Astrocyte (in vitro differentiated cells and primary cell): ENCODE measurements at places on chromosomes 4 and X.

- DNase-seq, result no peak
Measured at GRCh38 chr4:52856801-52857200, 5.3 kb upstream of the RASL11B start.

GRCh38 chr4:19592391-19592790 is 659.3 kb upstream of the SLIT2 start:
- DNase-seq, result no peak

- no peak for DNase-seq
Measured at GRCh38 chrX:54747733-54748393, 50.2 kb downstream of the ITIH6 start.

GRCh38 chrX:11665168-11666111 is at the start of gene ARHGAP6:
ARHGAP6 (minus strand) TSS chrX:11665920; CDS start chrX:11664828, 1,092 bp downstream.
- peak; percentile 40 for DNase-seq

DNA sequence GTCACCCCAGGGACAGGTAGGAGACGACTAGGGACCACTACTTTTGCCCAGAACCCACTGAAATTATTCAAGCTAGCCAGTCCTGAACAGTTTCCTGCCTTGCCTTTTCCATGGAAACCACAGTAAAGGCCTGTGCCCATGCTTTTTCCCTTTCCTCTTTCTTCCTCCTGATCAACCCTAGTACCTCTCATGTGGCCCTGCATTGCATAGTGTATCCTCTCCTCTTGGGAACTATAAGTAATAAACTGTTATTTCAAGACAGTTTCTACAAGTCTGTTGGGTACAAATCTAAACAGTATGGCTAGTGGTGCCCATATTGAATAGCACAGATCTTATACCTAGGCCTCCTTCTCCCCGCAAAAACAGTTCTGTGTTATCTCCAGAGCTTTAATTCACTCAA is 14.5 kb downstream of the CISD2 start:
- DNase-seq, result no peak

DNA sequence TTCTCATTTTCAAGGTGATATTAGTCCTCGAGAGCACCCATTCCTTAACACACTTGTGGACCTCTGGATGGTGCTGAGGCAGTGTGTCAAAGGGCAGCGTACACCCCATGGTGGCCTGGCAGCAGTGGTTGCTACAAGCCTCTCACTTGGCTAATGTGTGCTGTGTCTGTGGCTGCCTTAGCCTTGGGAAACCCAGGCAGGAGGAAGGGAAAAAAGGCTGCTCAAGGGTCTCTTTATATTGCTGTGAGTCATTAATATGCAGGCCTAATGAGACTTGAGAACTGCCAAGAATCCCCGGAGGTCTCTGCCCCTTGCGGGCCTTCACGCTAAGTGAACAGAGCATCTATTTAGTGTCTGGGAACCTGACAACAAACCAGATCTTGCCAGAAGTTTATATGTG is 7.0 kb downstream of the PCDH10 start:
- DNase-seq, result peak; percentile 76

DNA sequence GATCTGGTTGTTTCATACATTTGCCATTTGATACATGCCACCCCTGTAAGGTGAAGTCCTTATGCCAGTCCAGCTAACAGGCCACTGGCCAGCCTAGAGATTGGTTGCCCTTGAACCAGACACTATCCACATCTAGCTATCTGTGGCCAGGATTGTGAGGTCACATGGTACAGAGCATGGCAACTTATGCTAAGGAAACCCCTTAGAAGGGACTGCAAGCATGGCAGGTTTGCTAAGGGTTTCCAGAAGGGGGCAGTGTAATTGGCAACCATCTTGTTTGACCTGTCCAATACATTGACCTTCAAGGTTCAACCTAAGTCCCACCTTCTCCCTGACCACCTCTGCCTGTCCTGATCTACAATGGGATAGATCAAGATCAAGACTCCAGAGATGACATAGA is 47.5 kb downstream of the SMC1A start:
- DNase-seq, result no peak

DNA sequence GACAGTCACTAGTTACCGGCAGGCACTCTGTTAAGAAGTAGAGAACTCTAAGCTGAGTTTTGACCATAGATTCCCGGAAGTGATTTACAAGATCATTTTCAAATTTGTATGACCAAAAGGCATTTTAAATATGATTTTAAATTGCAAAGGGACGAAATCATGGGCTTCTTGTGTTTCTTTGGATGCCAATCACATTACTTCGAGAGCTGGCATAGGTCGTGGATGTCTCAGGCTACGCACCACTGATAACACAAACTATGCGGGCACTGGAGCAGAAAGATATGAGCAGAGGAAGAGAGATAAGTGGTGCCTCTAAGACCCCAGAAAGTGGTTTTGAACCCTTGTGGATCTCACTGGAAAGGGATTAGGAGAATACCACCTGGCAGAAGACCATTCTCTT is 294.2 kb upstream of the FTHL17 start:
- DNase-seq, result peak; percentile 25

DNA sequence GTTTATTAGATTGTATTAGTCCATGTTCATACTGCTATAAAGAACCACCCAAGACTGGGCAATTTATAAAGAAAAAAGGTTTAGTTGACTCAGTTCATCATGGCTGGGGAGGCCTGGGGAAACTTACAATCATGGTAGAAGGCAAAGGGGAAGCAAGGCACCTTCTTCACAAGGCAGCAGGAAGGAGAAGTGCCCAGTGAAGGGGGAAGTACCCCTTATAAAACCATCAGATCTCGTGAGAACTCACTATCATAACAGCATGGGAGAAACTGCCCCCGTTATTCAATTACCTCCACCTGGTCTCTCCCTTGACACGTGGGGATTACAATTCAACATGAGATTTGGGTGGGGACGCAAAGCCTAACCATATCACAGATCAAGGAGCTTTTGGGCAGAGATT is 8.1 kb upstream of the HSD17B13 start:
- DNase-seq, result no peak

GRCh38 chr4:78776729-78777575 is 802 bp downstream of the BMP2K start:
- peak; percentile 58 for DNase-seq

- DNase-seq, result no peak
Measured at GRCh38 chr4:56231410-56231809, 155.9 kb downstream of the AASDH start.

DNA sequence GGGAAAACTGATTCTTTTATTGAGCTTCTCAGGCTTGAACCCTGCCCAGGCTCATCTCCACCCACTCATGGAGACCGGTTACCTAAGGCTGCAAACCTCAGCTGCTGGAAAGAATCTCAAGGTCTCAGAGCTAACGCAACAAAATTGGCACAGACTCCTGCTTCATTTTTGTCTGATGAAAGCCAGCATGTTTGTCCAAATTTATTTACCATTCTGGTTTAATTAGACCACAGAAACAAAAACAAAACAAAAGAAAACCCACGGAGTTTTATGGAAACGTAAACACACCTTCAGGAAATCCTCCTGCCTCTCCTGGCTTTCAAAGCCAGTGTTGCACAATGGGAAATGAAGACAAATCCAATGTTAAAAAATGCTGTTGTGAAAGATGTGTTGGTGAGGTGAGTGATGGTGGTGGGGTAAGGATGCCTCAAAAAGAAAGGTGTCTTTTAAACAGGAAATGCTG is 56.4 kb upstream of the PDLIM3 start:
- DNase-seq, result peak; percentile 61

GRCh38 chr4:15963001-15963451 is at the start of gene FGFBP2:
FGFBP2 (minus strand) TSS chr4:15963175; CDS start chr4:15963129, 46 bp downstream.
- peak; percentile 31 for DNase-seq

DNA sequence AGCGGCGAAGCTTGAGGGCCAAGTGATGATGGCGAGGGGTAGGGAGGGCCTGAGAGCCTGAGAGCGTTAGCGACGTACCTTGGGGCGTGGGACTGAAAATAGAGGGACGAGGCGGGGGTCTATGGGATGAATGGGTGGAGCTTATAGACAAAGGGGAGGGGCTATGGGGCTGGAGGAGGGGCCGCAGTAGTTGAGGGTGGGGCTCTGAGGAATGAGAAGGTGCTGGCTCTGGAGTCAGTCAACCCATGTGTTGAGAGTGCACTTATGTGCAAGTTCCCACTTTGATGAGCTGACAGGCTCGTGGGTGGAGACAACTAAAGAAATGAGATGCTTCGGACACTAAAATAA is 488 bp downstream of the TBC1D25 start:
- DNase-seq, result no peak

DNA sequence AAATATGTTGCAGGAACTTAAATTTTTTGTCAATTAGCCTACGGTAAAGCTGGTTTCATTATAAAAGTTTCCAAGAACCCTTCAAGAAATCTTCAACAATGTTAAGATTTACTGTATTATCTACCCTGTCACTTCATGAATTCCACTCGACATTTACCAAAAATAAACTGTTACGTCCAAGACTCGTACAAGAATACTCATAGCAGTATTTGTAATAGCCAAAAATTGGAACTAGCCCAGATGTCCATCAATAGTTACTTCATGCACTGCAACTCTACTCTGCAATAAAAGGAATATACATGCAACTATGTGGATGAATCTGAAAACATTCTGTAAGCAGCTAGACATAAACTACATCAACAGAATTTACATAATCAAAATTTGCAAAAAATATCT is 13.4 kb downstream of the RBMX start:
- DNase-seq, result no peak

GRCh38 chrX:69506617-69507499 is 2.7 kb downstream of the NALF2 start:
- DNase-seq, result no peak

DNA sequence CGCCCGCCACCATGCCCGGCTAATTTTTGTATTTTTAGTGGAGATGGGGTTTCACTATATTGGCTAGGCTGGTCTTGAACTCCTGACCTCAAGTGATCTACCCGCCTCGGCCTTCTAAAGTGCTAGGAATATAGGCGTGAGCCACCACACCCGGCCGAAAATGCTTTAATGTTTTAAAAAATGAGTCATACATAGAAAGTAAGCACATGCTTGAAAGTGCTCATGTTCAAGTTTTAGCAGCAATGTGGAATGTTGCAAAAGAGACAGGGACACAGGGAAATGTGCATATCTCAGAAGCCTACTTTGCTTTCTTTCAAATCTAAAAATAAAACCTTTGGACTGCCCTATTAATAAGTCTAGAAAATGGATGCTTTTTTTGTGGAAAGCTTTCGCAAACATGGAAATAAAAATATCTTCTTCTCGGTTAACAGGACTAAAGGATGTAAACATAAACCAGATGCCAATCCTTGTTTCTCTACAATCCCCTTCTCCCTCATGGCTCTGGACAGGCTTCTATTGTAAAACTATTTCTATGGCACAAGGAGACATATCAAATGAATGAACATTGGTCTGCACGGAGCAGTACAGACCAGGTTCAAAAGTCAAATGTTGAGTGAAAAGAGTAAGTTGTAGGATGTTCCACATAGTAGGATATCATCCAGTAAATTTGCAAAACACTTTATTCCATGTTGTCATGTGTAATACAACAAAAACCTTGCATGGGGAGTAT is 15.0 kb downstream of the MECP2 start:
- DNase-seq, result peak; percentile 59

GRCh38 chrX:134747006-134747405 is 88.7 kb upstream of the PLAC1 start:
- no peak for DNase-seq

- DNase-seq, result no peak
Measured at GRCh38 chr4:119005928-119006460, 117.3 kb downstream of the SYNPO2 start.

DNA sequence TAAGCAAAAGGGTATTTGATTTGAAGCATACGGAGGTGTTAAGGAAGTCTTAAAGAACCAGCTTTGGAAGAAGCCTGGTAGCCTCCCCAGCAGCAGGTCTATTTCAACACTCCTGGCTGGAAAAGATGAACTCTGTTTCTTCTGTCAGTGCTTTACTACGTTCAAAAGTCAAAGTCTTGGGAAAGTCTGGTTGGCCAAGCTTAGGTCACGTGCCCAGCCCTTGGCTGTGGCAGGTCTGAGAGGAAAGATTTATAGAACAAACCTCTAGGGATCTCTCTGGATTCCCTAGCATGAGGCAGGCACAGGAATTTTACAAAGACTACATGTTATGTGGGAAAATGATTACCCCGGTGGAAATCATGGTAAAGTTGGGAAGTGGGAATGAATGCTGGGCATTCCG is 8.6 kb upstream of the ARHGAP10 start:
- DNase-seq, result no peak

GRCh38 chr4:112279882-112280315 is 5.8 kb downstream of the TIFA start:
- DNase-seq, result no peak

- DNase-seq, result no peak
Measured at GRCh38 chr4:152665691-152666395, 14.0 kb downstream of the TMEM154 start.

GRCh38 chr4:78418406-78418805 is 133.2 kb upstream of the ANXA3 start:
- DNase-seq, result no peak

- DNase-seq, result no peak
Measured at GRCh38 chr4:61795998-61796397, 595.9 kb downstream of the ADGRL3 start.

GRCh38 chr4:184763150-184763780 is 29.4 kb upstream of the CENPU start:
- peak; percentile 1 for DNase-seq

DNA sequence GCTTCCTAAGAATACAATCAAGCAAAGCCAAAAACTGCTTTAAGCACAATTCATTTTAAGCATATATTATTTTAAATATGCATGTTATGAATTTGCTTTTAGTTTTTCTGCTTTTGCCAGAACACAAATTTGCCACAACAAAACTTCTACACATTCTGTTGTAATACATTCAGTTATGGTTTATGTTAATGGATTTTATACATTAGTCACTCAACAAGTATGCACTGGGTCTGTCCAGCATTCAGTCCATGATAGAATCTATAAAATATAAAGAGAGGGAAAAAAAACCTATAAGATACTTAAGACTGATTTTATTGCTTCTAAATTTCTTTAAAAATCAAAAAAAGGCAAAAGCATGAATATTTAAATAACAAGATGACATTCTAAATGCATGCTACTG is 22.2 kb downstream of the IQCM start:
- peak; percentile 21 for DNase-seq

DNA sequence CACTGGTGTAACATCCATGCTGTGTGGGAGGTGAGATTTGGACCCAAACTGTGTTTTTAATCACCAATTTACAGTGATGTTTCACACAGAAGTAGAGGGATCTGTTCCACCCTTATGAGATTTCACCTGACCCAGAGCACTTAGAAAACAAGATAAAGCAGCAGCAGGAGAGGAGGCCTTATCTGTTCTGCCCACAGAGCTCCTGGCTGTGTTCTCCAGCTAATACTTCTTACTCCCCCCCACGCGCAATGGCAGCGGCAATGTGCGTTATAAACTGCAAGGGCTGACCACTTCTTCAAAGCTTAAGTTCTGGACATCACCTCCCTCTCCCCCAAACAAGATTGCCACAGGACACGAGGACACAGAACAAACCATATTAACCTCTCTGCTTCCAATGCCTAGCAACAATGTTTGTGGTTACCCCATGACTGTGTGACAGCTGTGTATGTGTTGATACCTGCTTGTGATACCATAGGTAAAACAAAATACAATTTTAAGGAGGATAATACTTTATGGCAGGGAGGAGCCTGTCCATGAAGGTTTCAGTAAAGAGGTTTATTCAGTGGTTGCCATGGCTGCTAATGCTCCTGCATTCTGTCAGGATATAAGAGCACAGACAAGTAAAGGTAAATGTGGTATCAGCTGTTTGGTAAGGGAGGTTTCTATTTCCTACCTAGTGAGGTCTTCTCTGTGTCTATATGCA is 210.0 kb downstream of the SOWAHB start:
- peak; percentile 26 for DNase-seq

- peak; percentile 99 for DNase-seq
Measured at GRCh38 chr4:110533940-110534339, 58.0 kb downstream of the ENPEP start.
